ENCODE measurements at places on chromosomes 3 and 15.

- no peak for DNase-seq
Measured at GRCh38 chr15:94300612-94301011, 69.3 kb downstream of the MCTP2 start.

- peak; percentile 4 for DNase-seq
Measured at GRCh38 chr15:52183562-52184173, 7.5 kb downstream of the GNB5 start.

DNA sequence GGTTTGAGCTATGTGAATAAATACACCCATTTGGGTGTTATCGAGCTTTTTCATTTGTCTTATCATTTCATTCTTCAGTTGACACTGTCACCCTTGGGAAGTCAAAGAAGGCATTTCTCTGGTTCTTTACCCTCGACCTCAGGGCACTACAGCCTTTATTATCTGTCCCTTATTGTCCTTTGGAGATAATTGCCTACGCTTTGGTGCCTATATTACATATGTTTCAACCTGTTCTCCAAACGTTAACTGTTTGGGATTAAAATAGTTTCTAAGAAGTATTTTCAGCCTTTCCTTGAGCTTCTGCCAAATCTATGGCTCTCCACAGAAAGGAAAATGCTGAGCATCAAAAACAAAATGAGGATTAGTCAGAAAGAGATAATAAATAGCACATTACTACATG is 395.4 kb upstream of the ADAMTS9 start:
- DNase-seq = no peak

DNA sequence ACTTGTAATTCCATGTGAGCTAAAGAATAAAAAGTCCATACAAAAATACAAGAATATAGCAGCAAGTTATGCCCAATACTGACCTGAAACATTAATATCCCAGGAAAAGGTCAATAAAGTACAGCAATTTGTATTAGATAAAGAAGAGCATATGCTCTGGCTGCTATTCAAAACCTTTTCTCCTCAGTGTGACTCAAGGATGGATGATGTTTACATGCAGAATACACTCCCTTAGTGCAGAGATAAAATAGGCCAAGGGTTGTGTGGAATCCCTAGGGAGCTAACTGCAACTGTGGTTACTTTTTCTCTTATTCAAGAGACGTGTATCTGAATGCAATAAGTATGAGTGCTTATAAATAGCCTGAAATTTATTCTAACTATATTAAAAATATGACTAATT is 78.7 kb downstream of the SLC9A9 start:
- no peak for DNase-seq

DNA sequence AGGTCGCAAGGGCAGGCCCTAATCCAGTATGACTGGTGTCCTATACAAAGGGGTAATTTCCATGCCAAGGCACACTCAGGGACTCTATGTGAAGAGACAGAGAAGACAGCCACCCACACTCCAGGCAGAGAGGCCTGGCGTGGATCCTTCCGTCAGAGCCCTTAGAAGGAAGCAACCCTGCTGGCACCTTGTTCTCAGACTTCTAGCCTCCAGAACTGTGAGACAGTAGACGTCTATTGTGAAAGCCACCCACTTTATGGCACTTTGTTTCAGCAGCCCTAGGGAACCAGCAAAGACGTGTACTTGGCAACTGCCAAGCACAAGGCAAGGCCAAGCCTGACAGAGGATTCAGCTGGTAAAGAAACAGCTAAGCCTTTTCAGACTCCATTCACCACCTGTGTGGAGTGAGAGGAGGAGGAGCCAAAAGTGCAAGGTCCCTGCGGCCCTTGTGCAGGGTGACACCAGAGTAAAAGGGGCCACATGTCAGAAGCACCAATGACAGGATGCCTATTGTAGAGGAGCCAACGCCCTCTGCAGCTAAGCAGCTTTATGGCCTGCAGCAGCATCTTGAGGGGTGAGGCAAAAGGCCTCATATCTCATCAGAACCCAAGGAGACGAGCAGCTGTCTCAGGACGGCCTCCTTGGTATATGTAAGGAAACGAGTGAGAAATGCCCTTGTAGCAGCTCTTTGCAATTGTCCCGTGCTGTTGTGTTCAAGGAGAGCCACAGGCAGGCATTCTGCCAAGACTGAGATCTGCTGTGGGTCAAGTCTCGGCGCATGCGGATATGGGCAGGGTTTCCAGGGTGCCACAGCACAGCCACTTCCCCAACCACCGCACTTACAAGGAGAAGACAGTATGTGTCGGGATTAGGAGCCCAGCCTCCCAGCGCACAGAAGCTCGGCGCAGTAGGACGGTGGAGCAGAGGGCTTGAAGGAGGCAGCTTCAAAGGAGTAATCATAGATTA is 121.5 kb upstream of the LIPC start:
- no peak for DNase-seq

- DNase-seq = no peak
Measured at GRCh38 chr15:51623386-51623938, 891 bp upstream of the DMXL2 start.

GRCh38 chr15:36888011-36888992 is 212.0 kb downstream of the MEIS2 start:
- DNase-seq = no peak

DNA sequence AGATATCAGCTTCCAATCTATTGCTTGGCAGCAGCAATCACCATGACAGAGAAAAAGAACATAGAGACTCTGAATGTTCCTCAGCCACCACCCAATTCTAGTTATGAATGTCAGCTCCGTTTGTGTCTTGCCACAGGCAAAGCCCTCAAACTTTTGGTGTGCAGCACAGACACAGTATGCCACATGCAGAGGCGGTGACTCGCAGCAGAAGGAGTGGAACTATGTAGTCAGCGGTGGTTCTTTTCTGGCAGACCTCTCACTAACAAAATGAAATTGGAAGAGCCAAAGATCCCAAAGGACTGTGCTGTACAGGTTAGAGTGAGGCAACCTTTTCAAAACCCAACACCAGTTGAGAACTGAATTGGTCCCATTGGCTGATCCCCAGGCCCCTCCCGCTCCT is 220.9 kb downstream of the SLC9A9 start:
- DNase-seq = no peak

- DNase-seq = no peak
Measured at GRCh38 chr3:45259133-45259532, 33.0 kb upstream of the TMEM158 start.

DNA sequence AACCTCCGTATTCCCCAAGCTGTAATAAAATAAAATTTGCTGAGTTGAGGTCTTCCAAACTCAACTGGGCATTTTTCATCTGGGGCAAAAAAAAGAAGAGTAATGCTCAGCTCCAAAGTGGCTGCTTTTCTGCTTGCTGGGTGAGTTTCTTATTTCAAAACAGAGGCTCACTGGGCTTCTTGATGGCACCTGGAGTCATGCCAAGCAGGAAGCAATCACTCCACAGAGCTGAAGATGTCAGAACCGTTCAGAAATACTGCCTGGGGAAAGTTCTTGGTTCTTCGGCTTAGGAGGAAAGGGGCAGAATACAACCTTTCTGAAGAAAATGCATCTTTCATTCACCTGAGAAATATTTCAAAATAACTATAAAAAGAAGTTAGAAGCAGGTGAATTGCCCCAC is 4.1 kb downstream of the CCR9 start:
- no peak for DNase-seq

DNA sequence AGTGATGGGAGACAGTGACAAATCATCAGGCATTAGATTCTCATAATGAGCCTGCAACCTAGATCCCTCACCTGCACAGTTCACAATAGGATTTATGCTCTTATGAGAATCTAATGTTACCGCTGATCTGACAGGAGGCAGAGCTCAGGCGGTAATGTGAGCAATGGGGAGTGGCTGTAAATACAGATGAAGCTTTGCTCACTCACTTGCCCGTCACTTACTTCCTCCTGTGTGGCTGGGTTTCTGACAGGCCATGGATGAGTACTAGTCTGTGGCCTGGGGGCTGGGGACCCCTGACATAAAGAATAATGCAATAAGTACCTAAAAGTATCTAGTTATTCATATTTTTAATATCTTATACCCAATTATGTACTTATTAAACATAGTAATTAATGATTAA is 15.6 kb downstream of the IQCB1 start:
- no peak for DNase-seq

GRCh38 chr3:1870738-1871137 is 227.9 kb upstream of the CNTN4 start:
- no peak for DNase-seq

- DNase-seq = no peak
Measured at GRCh38 chr15:90760661-90761232, 43.6 kb downstream of the BLM start.

GRCh38 chr3:100740207-100740606 is 30.9 kb downstream of the TFG start:
- no peak for DNase-seq

DNA sequence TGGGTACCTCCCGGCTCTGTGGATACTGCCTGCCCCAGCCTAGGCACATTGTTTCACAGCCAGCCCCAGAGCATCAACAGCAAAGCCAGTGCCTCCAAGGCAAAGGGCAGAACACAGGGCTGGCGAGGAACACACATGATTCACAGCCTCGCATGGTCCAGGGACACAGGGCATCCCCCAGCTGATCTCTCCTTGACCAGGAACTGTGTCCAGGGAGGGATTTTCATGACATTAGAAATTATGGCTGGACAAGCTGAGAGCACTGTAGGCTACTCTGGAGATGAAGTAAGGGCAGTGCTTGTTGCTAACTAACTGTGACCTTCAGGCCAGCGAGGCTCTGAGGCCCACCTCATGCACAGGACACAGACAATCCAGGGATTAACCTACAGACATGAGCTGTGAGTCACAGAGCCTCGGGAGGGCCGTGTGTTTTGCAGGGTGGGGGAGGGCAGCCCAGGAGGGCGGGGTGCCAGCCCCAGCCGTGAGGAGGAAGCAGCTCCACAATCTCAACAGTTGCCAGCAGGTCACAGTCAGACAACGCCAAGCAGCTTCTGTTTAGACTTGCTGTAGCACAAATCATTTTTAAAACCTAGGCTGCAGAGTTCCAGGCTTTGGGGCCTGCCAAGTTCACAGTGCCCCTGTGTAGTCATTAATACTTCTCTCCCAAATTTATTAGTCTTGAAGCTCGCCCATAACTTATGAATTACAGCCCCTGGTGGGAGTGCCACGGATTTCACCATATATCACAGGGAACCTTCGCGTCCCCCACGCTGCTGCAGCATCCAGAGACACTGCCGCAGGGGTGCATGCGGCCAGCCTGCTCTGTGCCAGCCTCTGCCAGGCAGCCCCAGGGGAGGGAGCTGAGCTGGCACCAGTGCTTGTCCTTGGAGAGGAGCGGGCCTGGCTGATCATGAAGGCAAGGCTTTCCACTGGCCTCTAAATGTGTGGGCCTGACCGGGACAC is 114.7 kb downstream of the ETFA start:
- no peak for DNase-seq

DNA sequence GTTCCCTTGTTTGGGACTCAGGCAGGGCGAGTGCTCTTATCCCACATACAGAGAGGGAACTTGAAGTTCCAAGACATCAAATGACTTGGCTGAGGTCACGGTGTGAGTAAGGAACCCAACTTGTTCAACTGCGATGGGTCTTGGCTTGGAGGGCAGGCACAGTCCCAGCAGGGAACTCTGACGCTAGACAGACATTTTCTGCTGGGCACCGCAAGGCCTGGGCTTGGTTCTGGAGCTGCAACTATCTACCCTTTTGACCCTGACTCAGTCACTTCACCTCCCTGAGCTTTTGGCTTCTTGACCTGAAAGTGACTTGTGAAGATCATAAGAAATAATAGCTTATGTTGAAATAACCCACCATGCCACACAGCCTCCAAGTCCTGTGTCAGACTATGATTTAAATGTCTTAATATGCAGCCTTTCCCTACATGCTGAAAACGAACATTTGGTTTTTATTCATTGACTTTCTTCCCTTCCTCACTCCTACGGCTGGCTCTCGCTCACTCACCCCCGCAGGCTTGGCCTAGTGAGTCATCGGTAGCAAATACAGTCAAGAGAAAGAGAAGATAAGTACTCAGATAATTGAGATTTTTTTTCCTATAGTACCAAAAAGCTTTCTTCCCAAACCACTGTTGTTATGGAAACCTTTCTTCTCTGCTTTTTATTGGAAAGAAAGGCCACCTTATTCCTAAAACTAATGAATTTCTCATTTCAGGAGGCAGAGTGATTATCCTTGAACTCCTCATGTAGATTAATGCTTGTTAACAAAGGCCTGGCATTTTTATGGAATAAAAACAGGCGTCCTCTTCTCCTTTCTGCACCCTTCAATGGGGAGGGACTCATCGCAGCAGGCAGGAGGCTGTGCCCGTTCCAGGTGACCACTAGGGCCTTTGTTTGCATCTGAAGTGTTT is 178.4 kb downstream of the ATP10A start:
- no peak for DNase-seq

DNA sequence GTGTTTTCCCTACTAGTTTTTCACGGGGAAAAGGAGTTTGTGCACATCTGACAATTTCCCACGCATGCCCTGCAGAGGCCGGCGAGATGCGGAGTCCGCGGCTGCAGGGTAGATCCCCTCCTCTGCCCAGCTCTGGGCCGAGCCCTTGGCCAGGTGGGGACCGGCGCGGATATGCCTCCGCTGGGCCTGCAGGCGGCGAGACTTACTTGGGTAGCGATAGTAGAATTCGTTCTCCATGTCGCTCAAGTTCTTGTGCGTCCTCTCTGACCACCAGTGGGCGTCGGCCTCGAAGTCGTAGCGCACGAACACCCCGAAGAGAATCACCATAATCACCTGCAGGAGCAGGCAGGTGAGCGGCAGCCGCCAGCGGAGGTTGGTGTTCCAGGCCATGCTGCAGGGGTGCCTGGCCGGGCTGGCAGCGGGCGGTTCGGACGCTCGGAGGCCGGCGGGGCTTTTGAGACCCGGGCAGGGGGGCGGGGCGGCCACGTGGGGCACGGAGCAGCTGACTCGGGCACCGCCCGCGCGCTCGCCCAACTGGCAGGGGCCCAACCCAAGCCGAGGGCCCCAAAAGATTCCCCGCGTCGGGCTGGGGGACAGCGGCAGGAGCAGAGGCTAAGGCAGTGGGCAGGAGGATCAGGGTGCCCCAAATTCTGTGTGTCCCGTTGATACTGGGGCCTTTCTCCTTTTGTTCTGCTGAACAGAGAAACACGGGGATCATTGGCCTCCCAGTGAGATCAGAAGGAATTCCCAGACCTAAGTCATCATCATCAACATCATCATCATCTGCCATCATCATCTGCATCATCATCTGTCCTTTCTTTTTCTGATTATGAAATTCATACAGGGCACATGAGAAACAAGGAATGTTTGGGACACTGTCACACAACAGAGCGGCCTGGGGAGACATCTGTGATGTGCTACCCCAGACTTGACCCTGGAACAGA is at the start of gene RHCG:
Gene RHCG, minus strand, starts transcription at position 429 of the 944 bp plus-strand sequence. Its CDS starts 39 bp downstream, at position 390.
- no peak for DNase-seq

DNA sequence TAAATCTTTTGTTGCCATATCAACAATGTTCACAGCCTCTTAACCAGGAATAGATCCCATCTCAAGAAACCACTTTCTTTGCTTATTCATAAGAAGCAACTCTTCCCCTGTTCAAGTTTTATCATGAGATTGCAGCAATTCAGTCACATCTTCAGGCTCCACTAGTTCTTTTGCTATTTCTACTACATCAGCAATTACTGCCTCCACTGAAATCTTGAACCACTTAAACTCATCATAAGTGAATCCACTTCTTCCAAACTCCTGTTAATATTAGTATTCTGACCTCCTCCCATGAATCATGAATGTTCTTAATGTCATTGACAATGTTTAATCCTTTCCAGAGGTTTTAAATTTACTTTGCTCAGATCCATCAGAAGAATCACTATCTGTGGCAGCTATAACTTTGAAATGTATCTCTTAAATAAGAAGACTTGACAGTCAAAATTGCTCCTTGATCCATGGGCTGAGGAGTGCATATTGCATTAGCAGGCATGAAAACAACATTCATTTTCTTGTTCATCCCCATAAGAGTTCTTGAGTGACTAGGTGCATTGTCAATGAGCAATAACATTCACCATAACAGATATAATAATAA is 205.9 kb downstream of the DTWD1 start:
- DNase-seq = no peak

Measured in hematopoietic multipotent progenitor cell treated with erythropoietin and hydrocortisone succinate and interleukin-3 and kit ligand, for 15 days (in vitro differentiated cells).